ENCODE measurements at places on chromosomes 12 and 14.

- DNase-seq: peak; percentile 78
Measured at GRCh38 chr14:49862089-49862673, 9.6 kb upstream of the NEMF start.

GRCh38 chr14:71336489-71337192 is 429.4 kb downstream of the PCNX1 start:
- no peak for DNase-seq

DNA sequence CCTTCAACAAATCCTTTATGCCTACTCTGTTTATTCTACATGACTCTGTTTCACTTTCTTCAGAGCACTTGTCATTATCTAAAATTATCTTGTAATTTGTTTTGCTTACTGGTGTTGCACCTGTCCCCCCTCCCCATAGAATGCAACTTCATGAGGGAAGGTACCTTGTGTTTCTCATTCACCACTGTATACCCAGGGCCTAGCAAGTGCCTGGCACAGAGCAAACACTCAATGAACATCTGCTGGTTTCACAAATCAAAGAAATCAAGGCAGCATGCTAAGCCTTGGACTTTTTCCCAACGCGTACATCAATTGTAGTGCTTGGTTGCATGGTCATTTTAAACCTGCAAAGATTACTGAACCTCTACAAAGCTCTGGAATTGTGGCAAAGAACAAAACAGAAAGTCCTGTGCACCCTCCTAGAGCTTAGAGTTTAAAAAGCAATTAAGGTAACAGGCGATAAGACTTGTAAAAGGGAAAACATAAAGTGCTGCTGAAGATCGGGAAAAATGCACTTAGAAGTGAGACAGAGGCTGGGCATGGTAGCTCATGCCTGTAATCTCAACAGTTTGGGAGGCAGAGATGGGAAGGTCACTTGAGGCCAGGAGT is 479.1 kb downstream of the MED13L start:
- no peak for DNase-seq

DNA sequence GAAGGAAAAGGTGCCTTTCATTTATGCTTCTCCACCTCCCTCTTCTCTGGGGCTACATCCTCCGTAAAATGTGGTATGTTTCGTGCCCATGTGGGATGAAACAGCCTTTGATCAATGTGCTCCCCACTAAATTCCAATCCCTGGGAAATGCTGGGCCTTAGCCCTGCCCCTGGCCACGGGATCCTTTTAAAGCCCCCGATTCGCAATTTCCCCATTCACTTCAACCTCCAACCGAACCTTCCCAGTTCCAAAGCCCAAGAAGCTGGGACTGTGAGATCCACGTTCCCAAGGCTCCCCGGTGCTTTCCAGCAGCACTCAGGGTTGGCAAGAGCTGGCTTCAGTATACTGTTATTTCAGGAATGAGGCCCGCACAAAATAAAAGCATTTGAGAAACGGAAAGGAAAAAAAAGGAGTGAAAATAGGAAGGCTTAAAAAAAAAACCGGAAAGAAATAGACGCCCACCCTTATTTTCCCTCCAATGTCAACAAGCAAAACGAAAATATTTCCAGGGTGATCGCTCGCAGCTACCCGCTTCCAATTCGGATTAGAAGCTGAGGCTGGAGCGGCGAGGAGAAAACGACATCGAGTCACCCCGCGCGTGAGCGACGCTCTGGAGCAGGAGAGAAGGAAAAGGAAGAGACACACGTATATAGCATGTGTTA is 1.3 kb upstream of the FOXG1 start:
- no peak for DNase-seq

DNA sequence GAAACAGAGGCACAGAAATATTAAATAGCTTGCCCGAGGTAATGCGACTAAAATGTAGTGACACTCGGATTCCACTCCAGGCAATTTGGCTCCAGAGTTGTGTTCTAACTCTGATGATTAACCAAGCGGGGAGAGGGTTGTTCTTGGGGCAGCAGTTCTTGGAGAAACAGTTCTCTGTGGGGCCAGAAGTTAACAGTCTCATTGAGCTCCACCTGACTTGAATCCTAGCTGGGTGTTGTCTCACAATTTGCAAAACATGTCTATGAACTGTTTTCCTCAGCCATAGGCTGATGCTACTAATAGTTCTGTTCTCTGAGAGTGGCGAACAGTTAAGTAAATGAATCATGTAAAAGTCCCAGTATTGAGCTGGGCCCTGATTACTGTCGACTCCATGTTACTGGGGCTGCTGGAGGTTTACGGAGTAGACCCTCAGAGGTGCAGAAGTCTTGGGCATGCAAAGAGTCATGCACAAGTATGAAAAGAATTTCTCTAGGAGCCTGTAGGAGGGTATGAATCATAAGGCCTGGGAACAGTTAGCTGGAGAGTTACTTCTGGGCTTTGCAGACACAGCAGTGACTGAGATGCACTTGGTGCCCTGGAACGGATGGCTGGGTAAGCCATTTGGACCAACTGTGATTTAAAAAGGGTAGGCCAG is 15.4 kb upstream of the NIN start:
- DNase-seq: no peak

DNA sequence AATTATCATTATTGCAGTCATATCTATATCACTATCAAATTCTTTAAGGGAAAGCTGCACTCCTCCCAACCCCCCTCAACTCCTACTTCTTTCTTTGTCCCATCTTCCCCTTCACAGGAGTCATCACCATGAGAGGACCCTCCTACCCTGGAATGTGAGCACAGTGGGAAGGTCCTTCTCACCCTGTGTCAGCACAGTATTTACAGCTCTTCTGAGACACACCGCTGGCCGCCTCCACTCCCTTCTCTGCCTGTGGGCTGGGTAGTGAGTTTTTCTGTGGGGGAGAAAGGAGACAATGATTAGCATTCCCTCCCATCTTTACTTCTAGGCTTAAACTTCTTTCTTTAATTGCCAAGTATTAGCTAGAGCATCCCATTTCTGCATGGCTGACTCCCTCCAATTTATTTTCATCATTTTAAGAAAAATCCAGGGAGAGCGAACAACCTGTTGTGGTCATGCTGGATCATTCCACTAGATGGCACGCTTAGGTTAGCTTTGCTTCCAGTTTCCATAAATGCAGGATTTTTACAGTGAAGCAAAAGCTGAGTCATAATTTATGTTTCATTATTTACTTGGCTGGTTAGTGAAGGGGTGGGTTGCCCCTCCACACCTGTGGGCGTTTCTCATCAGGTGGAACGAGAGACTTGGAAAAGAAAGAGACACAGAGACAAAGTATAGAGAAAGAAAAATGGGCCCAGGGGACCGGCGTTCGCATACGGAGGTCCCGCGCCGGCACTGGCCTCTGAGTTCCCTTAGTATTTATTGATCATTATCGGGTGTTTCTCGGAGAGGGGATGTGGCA is 188.5 kb downstream of the ALX1 start:
- DNase-seq: peak; percentile 37

Data from BE2C (cell line).